Hepatocyte (in vitro differentiated cells): ENCODE measurements at places on chromosomes 6 and 20.

DNA sequence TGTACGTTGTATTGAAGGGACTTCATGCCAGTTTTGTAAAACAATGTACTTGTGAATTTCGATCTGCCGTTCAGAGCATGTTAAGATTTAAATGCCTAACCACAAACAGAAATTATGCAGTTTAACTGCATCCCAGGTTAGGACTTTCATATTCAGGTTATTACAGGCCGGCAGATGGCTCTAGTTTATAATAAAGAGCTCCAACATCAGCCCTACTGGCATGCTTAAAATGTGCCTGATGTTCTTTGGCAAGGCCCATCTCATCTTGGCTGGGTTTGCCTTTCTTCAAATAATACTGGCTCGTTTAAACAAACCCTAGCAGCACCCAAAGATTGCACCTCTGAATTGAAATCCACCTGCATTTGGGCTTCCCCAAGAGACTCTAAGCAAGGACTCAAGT is 169.3 kb upstream of the RIN2 start:
- DNase-seq = peak; percentile 16

GRCh38 chr6:7914991-7915789 is 4.6 kb upstream of the TXNDC5 start:
- DNase-seq = no peak

DNA sequence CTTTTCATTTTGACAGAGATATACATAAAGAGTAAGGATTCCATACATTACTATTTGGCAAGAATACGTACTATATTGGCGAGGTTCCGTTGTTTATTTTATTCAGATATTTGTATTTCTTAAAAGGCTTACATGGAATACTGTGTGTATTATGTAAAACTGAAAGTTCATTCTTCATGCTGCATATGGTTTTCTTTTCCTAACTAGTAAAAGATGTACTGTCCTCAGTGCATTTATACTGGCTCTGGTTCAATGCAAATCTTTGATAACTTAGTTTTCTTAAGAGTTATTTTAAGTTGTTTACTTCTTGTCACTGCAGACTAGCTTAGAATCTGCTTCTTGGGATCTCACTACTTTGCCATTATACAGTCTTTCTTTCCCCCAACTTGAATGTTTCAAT is 42.0 kb downstream of the ADGRB3 start:
- no peak for DNase-seq

DNA sequence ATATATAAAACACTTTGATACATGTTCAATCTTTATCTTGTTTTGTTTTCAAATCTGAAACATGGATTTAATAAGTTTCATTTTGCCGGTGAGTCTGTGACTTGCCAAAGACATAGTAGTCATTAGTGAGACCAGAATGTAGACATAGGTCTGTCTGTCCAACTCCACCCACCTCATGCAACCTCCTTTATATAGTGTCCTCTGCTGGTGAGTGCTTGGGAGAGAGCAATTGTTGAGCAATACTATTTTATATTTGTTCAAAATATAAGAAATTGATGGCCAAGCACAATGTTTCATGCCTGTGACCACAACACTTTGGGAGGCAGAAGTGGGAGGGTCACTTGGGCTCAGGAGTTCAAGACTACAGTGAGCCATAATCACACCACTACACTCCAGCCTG is 10.8 kb upstream of the LY86 start:
- no peak for DNase-seq

- peak; percentile 49 for DNase-seq
Measured at GRCh38 chr6:158938811-158939254, 61.2 kb downstream of the RSPH3 start.

DNA sequence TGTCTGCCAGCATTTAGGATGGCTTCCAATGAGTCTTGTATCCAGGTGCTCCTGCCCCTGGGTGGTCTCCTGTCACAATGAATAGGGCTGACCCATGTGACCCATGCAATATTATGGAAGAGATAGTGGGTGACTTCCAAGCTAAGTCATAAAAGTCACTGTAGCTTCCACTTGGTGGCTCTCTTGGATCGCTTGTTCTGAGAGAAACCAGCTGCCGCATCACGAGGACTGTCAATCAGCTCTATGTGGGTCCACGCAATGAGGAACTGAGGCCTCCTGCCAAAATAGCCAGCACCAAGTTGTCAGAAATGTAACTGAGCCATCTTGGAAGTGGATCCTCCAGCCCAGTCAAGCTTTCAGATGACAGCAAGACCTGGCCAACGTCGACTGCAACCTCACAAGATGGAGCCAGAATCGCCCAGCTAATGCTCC is 14.9 kb upstream of the MATN4 start:
- peak; percentile 65 for DNase-seq

GRCh38 chr6:7219310-7219709 is 93.7 kb downstream of the SSR1 start:
- peak; percentile 37 for DNase-seq

DNA sequence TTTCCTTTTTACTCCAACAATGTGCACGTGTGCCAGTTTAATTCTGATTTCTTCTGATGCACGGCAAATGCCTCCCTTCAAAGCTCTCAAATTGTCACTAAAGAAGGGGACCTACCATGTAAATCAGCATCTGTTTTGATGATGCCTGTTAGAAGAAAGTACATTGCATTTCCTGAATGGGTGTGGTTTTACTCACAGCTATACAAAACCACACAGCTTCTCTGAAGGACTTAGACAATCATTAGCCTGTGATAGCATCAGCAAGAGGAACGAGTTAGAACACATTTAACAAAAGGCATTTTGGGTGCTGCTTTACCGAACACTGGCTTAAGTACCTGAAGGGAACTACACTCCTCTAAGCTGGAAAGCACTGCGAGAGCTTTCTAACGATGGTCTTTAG is 109.4 kb downstream of the ATXN1 start:
- no peak for DNase-seq

DNA sequence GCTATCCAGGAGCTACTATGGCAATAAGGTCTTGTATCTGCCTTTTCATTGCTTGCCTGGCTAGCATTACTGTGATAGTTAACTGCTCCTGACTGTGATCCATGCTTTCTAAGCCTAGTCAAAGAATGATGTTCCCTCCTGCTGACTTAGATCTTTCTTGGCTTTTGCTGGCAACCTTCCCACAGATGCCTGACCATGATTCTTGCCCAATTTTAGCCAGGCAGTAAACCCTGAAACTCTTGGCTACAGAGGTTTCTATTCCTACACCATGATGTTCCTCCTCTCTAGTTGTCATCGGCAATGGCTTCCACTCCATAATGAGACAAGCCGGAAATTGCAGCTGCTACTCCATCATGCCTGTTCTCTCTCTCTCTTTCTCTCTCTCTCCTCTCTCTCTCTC is 238.1 kb downstream of the HAO1 start:
- DNase-seq = no peak

DNA sequence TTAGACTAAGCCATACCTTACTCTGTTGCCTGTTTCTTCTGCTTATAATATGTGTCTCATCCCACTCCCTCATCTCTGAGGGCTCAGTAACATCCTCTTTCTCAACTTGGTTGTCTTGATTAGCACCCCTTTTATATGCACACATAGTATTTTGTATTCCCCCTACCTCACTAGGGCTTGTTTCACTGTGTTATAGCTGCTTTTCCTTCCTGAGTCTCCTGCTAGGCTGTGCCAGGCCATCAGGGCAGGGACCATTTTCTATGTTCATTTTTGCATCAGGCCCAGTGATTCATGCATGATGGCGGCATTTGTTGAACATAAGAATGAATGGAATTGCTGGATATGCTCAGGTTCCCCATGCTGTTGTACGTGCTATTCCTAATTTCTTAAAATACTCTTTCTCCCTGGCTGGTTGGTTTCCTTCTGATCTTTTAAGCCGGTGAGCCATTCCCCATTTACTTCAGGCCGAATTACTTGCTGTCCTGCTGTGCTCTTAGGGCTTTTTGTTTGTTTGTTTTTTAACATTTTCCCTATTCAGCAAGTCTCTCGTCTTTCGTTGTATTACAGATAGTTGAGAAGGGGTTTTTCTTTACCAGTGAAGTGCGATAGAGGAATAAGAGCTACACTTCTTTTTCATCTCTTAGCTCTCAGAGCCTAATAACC is 183.2 kb downstream of the CARMIL1 start:
- DNase-seq = no peak

- DNase-seq = no peak
Measured at GRCh38 chr6:128515550-128516513, 4.6 kb downstream of the PTPRK start.

DNA sequence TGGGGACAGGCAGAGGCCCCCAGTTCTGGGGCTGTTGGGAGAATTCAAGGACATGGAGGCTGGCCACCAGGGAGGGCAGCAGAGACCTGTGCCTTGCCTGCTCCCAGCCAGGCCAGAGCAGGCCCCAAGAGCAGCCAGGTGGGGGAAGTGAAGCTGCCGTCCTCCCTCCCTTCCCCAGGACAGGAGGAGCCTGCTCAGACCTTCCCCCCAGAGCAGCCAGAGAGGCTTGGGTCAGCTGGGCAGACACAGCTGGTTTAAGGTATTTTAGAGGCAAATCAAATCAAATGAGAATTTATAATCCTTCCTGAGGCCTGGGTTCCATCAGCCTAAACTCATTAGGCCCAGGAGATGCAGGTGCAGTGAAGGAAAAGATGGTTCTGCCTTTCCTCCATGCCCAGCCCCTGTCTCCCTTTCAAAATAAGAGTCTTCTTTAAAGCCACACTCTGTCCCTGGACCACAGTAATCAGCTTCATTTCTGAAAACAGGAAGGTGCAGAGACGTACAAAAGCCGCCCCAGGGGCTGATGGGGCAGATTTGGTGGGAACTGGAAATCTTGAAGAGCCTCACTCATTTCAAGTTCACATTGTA is 21.7 kb downstream of the BMP7 start:
- no peak for DNase-seq

- no peak for DNase-seq
Measured at GRCh38 chr6:111231090-111231459, 143.8 kb downstream of the SLC16A10 start.

GRCh38 chr6:169420912-169421543 is 167.4 kb upstream of the THBS2 start:
- DNase-seq = peak; percentile 78

DNA sequence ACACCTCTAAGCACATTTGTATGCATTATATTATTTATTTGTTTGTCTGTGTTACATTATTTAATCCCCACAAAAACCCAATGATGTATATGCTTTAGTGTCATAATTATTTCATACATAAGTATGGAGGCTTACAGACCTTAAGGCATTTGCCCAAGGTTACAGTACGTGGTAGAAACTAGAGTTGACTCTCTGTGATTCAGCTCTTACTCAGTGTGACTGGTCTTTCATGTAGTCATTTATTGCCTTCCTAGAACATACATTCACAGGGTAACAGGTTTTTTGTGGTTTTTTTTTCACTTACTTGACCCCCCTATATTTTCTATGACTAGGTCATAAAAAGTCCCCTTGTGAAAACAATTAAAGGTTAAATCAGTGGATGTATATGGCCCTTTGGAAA is 566.8 kb downstream of the TFAP2A start:
- DNase-seq = no peak

- DNase-seq = peak; percentile 33
Measured at GRCh38 chr6:25499615-25500235, 152.3 kb upstream of the SCGN start.

- no peak for DNase-seq
Measured at GRCh38 chr6:43616725-43617472, 12.2 kb downstream of the GTPBP2 start.

DNA sequence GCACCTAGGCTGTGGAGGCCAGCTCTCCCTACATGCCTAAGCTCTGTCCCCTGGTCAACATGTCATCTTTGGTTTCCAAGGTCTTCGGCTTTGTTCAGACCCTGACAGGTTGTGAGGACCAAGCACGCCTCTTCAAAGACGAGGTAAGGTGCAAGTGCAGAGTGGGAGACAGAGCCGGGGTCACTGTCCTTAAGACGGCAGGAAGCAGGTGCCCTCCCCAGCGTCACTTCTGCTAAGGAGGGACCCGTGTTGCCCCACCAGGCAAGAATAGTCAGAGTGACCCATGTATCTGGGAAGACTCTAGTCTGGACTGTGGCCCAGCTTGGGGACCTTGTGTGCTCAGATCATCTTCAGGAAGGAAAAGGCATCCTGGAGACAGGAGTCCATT is 18.2 kb upstream of the SGK2 start:
- no peak for DNase-seq

- DNase-seq = no peak
Measured at GRCh38 chr6:124066946-124067552, 263.4 kb downstream of the NKAIN2 start.

DNA sequence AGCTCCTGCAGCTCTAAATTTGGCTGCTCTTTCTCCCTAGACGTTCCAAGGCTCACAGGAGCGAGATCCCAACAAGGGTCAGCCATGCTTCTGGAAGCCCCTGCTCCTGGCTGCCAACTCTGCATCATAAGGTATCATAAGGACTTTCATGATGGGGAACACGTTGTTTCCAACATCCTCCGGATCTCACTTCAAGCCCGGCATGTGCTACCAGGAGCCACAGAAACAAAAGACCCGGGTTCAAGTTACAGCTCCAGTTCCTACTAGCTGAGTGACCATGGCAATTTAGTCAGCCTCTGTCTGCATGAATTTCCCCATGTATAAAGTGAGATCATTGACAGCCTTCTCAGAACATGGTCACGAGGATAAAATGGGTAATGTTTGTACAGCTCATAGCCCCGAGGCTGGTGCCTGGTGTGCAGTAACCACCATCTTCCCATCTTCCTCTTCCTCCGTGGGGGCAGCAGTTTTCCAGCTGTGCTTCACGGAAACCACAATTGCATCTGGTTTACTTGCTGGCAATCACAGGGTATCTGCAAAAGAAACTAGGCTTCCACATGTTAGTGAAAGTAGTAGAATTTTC is 209.0 kb upstream of the ECI2 start:
- DNase-seq = no peak
